Skeletal muscle cell (primary cell): ENCODE measurements at places on chromosomes 6 and 20.

GRCh38 chr6:31272436-31272835 is 544 bp upstream of the HLA-C start:
- no peak for DNase-seq

DNA sequence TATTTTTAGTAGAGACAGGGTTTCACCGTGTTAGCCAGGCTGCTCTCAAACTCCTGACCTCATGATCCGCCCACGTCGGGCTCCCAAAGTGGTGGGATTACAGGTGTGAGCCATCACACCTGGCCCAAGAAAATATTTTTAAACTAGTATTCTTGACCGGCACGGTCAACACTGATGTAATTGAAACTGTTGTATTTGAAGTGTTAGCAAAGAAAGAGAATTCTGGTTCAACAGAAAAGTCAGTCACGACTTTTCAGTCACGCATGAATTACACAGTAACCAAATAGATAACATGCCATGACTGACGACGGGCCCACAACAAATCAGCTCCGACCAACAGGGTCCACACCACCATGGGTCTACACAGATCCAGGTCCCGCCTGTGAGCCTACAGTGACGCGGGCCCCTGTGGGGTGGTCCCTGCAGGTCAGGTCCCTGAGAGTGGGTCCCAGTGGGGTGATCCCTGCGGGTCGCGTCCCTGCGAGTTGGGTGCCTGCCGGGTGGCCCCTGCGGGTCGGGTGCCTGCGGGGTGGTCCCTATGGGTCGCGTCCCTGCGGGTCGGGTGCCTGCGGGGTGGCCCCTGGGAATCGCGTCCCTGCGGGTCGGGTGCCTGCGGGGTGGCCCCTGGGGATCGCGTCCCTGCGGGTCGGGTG is 1.0 kb downstream of the GMEB2 start:
- no peak for DNase-seq

GRCh38 chr6:160358225-160359119 is 10.3 kb downstream of the SLC22A3 start:
- no peak for DNase-seq

DNA sequence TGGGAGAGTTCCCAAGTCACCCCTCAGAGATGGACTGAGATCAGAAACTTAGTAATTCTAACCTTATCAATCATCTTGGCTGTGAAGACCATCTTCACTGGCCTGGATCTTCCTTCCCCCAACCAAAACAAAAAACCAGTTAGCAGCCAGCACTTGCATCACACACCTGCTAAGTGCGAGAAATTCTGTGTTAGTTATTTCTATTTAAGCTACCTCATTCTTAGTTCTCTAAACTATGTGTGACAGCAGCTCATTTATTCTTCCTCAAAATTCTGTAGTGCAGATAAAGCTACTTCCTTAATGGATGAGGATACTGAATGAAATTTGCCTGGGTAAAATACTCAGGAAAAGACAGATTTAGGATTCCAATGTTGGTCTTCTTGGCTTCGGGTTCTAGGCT is 18.2 kb upstream of the TAGAP start:
- DNase-seq, result no peak

DNA sequence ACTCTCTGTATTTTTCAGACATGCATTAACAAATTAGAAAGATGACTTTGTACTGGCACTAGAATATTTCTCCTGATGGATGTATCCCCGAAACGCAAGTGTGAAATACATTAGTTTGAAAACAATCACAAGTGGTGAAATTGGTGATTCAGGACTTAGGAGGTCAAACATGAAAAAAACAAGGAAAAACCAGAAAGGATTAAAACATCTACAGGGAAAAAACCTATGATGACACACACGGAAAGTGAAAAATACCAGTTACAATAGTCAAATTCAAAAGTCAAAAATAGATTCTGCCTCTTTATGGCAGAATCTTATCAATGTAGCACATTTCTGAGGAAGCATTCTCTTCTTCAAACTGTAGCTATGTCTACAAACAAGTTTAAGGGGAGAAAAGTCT is 129.0 kb upstream of the SGK1 start:
- DNase-seq, result no peak

- DNase-seq, result no peak
Measured at GRCh38 chr20:2734899-2735298, 42.3 kb downstream of the EBF4 start.

DNA sequence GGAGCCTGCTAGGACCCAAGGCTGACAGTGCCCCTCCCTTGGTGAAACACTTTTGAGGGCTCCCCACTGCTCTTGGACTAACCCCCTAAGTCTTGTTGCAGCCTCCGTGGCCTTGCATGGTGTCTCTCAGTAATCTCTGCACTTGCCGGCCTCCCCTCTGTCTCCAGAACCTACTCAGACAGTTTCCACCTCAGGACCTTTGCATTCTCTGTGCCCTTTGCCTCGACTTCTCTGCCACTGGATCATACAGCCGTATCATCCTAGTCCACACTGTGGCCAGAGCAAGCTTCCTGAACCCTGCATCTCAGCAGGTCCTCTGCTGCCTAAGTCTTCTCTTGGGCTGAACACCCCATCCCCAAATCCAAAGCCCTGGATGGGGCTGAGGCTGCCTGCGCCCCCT is 152.0 kb upstream of the PTPN1 start:
- no peak for DNase-seq

GRCh38 chr20:58130581-58130980 is 97.9 kb downstream of the ANKRD60 start:
- no peak for DNase-seq

DNA sequence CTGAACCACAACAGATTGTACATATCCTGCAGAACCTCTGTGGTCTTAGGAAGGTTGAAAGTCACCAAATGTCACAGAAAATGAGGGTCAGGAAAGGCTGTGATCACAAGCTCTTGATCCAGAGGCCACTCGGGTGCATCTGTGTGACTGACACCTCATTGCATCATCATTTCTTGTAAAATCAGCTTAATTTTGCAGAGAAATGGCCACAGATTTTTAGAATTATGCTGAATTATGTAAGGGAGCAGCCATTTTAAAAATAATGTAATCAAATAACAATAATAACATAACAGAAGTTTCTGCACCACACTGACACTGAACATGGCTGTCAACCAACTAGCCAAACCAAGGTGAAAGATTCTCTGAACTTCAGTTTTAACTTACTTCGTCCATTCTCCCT is 32.5 kb upstream of the PRND start:
- DNase-seq, result no peak

DNA sequence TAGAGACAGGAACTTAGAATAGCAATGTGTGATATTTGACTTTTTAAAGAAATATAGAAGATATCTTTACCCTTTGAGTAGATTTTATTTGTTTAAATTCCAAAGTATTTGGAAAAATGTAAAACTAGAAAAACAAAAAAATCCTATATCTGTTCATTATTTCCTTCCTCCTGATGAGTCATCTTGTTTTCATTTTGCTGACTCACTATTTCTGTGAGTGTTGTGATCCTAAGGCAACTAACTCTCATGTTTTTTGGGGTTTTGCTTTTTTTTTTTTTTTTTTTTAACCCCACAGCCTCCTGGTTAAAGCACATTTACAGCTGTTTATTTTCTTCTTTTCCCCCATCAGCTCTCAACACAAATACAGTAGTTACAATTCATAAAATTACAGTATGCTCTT is 37.8 kb upstream of the THEMIS start:
- DNase-seq, result peak; percentile 18

GRCh38 chr20:1838556-1839279 is 56.5 kb upstream of the SIRPA start:
- DNase-seq, result no peak
